Epithelial cell of proximal tubule (primary cell): ENCODE measurements at places on chromosomes 7 and 10. TPM values are rescaled to one million over a fixed set of nuclear protein-coding genes. Genes with fewer than 3 reads are reported as not detected.

- no peak for DNase-seq
Observed at GRCh38 chr10:121241337-121241736, 356.9 kb downstream of the FGFR2 start.

The MBLAC1 gene
- total RNA-seq, result 2.6 and 3.7 TPM in 2 replicates

DNA sequence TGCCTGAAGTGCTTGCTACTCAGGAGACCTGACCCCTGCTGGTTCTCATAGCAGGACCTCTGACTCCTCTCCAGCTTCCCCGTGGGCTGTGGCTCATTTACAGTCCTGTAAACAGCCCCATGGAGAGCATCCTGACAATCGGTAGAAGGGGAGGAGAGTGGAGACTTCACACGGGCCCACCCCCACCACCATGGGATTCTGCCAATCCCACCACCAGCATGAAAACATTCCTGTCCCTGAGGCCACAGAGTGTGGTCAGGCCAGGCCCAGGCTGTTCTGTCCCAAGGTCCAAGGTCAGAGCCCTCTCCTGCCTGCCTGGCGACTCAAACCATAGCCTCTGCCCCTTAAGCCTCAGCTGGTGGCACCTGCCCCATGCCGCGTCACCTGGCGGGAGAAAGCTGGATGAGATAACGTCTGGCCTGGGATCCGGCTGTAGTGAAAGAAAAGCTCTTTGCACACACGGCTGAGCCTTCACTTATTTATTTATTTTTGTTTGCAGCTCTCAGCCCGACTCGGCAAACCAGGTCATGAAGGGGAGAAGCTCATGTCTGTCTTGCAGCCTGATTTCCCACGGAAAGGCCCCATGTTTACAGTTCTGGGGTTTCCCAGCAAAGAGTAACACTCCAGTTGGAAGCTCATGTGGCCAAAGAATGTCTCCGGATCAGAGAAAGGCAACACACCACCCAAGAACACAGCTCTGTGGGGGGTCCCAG lies 293.6 kb upstream of the ZMIZ1 start:
- DNase-seq, result no peak

The MACC1 gene
- total RNA-seq, result 12.4 and 33.2 TPM in 2 replicates

DNA sequence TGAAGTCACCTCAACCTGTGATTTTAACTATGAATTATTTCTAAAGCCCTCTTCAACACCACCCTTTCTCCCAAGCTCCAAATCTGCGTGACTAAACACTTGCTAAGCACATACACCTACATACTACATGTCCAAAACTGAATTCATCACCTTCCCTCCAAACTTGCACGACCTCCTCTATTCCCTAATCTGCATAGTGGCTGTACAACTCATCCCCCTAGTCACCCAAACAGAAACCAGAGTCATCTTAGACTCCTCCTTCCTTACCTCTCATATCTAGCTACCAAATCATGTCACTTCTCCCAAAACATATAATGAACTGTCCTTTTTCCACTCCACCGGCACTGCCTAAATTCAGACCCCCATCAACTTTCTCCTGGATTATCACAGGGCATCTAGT lies 16.2 kb downstream of the ARHGAP21 start:
- no peak for DNase-seq
